ENCODE measurements at places on chromosomes 3 and 15.

DNA sequence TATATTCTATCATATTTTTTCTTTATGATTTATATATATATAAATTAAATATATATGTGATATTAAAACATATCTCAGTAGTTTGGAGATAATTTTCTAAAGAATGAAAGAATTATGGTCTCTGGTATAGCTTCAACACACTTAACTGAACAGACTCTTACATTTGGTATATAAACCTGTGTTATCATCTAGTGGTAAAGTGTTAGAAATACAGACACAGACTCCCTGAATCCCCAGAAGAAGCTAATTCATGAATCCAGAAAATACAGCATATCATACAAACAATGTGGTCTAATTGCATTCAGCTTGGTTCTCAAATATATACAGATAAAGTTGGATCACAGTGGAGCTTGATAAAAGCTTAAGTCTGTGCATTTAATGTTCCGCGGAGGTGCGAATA, 1100.4 kb downstream of the ROBO2 start:
- DNase-seq, result no peak

DNA sequence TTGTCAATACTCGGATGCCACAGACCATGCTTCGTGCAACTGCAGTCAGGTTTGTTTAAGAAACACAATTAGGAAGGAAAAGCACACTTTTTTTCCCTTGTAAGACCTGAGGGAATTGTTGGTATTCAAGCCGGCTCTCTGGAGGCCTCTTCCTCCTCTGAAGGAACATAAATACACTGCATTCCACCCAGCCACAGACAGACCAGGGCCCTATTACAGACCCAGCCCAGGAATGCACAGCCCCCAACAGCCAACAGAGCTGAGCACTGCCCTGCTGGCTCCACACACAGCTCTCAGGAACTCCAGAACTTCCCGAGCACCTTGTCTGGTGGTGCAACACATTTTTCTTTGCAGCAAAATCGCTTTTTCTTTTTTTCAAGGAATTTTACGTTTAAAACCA, 488.7 kb upstream of the PROK2 start:
- no peak for DNase-seq

GRCh38 chr3:112003321-112004080, 4.8 kb downstream of the TAGLN3 start:
- DNase-seq, result peak; percentile 11

GRCh38 chr15:71294911-71295602, 179.8 kb downstream of the THSD4 start:
- DNase-seq, result peak; percentile 8

GRCh38 chr3:134441821-134442220, 44.0 kb downstream of the ANAPC13 start:
- no peak for DNase-seq

GRCh38 chr3:61420136-61420759, 141.1 kb upstream of the PTPRG start:
- no peak for DNase-seq

DNA sequence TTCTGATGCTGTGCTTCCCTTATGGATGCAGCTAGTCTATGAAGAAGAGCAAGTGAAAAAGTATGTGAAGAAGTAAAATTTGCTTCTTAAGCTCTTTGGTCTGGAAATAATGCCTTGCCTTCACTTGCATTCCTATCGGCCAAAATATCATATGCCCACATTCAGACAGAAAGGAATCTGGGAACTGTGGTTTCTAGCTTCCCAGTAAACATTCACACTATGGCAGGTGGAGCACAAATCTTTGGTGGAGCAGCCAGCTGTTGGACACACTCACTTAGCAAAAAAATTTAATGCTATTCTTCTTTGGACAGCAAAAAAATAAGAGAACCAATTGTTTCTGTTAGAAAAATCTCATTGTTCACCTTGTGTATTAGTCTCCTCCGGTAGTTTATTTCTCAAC, 12.3 kb upstream of the COL6A6 start:
- no peak for DNase-seq

DNA sequence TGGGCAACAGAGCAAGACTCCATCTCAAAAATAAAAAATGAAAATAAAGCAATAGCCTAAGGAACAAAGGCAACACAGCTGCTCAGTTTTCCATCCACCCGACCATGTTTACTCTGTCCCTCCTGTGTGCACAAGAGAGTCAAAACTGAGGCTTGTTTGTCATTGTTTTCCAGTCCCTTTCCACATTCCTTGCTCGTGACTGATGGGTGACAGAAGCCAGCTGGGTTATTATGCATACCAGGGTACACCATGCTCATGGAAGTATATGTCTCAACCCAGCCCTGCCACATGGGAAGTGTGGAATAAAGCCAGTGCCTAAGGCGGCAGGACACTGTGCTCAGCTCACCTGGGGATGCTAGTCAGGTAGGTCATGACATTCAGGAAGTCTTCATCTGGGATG, 49.5 kb downstream of the MCF2L2 start:
- no peak for DNase-seq

DNA sequence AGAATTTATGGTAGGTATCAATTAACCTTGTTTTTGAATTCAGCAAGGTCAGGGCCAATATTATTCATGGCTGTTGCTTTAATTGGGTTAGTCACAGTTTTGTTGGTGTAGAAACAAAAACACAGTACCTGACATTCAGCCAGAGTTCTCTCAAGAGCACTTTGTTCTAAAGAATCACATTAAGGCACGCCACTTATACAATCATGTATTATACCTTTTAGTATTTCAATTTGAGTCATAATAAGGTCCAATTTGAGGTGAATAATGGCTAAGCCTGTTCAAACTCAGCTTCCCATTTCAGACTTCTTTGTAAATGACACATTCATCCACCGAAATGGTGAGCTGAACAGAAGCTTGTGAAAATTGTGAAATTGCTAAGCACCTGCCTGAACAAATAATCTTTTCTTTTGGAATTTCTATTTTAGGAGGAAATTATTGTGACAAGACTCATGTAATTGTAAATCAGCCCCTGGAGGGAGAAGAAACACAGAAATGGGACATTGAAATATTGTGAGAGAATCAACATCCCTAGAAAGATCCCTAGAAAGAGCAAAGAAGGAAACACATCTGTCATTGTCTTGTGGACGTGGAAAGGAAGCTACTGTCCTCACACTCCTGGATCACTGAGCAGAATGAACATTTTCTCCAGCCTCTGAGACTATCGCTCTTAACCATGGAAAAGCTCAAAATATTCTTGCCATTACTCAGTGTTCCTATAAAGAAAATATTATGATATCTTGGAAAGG, 29.3 kb downstream of the RIOX2 start:
- DNase-seq, result no peak

- no peak for DNase-seq
Measured at GRCh38 chr15:53535886-53536285, 223.6 kb downstream of the WDR72 start.

DNA sequence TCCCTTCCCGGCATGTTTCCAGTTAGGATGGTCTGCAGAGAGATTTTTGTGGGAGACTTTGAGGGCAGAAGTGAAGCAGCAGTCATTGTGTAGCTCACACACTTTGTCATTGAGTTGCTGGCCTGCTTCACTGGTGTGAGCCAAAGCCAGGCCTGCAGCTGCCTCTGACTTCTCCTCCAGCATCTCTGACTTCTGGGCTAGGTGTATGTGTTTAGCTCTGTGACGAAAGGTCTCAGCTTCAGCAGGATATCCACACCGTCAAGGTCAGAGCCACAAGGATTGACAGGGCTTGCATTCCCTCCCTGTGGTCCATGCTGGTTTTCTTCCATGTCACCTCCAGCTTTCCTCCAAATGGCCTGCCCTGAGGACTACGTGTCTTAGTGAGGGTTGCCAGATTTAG, 57.1 kb upstream of the OSBPL11 start:
- no peak for DNase-seq

- DNase-seq, result no peak
Measured at GRCh38 chr3:50355829-50356552, 3.3 kb downstream of the TMEM115 start.

- DNase-seq, result no peak
Measured at GRCh38 chr15:91751611-91752010, 101.9 kb upstream of the SLCO3A1 start.

- DNase-seq, result no peak
Measured at GRCh38 chr3:13343601-13344000, 76.5 kb downstream of the NUP210 start.

- no peak for DNase-seq
Measured at GRCh38 chr3:129004639-129005295, 3.7 kb downstream of the EFCC1 start.

- DNase-seq, result no peak
Measured at GRCh38 chr3:120192579-120192978, 92.4 kb downstream of the GPR156 start.

- DNase-seq, result no peak
Measured at GRCh38 chr15:90716317-90716975, 700 bp upstream of the BLM start.

DNA sequence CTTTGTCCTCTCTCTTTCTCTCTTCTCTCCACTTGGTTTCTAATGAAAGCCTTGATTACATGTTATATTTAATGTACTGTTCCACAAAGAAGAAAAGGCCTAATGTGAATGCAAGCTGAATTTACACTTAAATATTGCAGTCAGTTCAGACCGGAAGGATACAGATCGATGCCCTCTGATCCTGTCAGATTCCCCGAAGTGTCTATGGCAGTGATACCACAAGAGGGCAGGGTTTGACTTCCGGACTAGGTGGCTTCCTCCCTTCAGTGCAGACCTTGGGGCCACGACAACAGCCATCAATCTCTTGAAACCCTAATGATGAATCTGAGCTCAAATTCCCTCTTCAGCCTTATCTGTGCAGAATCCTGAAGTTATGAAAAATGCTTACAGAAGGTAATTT, 29.5 kb downstream of the AGTR1 start:
- peak; percentile 10 for DNase-seq

All from activated CD4-positive, alpha-beta memory T cell treated with anti-CD3 and anti-CD28 coated beads for 36 hours (primary cell).